ENCODE measurements at places on chromosomes 12 and 14.

GRCh38 chr12:104477510-104478390 lies 21.0 kb downstream of the CHST11 start:
- DNase-seq = no peak

DNA sequence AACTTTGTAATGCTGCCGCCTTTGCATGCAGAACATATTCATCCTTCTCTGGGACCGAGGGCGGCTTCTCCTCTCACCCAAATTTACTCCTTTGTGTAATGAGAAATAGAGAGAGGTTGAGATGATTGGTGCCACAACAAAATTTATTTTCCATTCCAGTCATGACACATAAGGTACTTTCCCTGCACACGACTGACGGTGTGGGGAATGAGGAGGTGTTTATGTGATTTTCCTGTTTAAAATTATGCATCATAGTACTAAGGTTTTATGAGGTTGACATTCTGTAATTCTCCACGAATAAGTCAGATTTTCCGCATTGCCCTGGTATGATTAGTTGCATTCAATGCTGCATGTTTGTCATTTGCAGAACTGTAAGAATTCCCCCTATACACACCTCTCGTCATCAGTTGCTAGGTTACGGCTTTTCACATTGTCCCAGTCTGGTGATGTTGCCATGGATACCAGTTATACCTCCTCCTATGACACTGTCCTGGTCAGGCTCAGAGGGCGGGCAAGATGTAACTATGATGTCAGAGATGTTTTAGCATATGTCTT lies 23.1 kb downstream of the BICDL1 start:
- no peak for DNase-seq

DNA sequence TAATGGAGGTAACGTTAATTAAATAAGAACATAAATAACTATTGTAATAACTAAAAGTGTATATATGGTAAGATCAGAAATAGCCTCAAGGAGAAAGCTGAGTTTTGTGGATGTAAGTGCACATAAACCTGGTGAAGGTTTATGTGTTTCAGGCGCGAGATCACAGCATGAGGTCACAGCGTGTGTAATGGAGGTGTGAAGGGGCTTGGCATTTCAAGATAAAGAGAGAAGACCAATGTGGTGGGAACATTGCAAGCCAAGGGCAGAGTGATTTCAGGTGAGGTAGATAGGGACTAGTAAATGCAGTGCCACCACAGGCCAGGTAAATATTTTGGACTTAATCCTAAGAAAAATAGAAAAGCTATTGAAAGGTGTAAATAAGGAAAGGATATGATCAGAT lies 21.7 kb upstream of the KICS2 start:
- DNase-seq = no peak

DNA sequence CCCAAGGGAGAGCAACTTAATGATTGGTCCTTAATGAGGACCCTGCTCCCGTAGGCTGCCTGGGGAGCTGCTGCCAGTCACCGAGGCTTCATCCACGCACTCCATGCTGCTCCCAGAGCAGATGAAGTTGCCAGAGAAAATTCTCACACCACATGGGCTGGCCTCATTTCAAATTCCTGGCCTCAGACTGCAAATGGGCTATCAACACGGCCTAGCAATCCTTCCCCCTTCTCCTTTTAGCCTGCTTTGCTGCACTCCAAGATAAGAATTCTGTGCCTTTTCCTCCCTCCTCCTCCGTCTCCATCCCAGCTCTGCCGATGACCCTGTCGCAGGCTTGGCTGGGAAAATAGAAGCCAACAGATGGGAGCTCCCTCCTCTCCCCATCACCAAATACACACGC lies 10.8 kb upstream of the DGLUCY start:
- DNase-seq = no peak

- no peak for DNase-seq
Observed at GRCh38 chr14:59868021-59868420, 2.6 kb downstream of the RTN1 start.

- no peak for DNase-seq
Observed at GRCh38 chr12:19105463-19105862, 24.1 kb upstream of the PLEKHA5 start.

DNA sequence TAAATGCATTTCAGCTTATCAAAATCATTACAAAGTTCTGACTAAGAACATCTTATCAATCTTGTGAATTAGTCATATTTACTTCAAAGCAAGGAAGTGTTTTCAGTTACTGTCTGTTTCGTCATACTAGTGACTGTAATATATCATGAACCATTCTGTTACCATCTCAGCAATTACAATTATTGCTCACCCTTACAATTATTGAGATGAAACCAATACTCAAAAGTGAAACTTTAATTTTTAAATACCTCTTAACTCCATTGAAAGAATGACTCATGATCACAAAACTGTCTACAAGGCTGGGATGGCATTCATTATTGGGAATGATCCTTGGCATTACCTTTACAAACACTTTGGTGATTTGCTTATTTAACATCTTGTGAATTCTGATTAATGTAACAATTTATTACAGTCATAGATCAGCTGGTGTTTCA lies 90.3 kb downstream of the RPS6KA5 start:
- peak; percentile 41 for DNase-seq

All from umbilical cord (tissue), 2 donors.